Activated CD4-positive, alpha-beta T cell treated with anti-CD3 and anti-CD28 coated beads for 4 hours (primary cell): ENCODE measurements at places on chromosomes 12 and 14.

- DNase-seq: no peak
Measured at GRCh38 chr14:73782623-73783022, 68.4 kb upstream of the PNMA1 start.

DNA sequence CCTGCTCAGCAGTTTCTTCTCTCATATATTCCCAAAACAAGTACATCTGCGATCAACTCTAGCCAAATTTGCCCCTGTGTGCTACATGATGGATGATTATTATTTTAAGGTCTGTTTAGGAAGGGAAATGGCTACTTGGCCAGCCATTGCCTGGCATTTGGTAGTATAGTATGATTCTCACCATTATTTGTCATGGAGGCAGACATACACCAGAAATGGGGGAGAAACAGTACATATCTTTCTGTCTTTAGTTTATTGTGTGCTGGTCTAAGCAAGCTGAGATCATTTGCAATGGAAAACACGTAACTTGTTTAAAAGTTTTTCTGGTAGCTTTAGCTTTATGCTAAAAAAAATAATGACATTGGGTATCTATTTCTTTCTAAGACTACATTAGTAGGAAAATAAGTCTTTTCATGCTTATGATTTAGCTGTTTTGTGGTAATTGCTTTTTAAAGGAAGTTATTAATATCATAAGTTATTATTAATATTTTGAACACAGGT is 45.5 kb downstream of the EID3 start:
- no peak for DNase-seq

DNA sequence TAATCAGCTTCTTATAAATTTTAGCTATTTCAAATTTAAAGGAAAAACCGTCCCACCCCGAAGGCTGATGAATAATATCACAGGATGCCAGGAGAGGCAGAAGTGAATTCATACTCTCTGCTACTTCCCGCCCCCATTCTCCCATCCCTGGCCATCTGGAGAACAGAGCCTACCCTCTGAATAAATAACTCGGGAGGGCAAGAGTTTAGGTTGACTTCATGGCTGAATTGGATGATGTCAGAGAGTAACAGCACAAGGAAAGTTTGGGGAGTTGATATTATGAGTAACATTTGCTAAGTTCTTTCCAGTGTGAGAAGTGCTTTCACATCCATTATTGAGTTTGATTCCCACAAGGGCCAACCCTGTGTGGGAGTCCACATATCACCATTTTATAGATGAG is 241.6 kb downstream of the EGLN3 start:
- DNase-seq: no peak

DNA sequence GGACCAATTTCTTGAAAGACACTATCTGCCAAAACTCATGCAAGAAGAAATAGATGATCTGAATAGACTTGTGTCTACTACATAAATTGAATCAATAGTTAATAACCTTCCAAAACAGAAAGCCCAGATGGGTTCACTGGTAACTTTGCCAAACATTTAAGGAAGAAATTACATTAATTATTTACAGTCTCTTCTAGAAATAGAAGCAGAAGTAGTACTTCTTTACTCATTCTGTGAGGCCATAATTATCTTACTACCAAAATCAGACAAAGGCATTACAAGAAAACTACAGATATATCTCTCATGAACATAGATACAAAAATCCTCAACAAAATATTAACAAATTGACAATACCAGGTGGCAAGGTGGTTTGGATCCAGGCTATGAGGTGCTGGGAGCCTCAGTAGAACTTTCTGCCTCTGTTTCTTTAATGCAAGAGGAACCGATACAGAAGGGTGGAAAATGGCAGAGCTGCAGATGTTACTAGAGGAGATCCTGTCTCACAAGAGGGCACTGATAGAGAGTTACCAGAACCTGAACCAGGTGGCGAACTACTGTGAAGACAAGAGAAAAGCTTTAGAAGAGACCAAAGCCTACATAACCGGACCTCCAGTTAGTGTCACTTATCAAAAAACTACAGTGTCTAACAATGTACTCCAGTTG is 33.7 kb upstream of the KTN1 start:
- no peak for DNase-seq

DNA sequence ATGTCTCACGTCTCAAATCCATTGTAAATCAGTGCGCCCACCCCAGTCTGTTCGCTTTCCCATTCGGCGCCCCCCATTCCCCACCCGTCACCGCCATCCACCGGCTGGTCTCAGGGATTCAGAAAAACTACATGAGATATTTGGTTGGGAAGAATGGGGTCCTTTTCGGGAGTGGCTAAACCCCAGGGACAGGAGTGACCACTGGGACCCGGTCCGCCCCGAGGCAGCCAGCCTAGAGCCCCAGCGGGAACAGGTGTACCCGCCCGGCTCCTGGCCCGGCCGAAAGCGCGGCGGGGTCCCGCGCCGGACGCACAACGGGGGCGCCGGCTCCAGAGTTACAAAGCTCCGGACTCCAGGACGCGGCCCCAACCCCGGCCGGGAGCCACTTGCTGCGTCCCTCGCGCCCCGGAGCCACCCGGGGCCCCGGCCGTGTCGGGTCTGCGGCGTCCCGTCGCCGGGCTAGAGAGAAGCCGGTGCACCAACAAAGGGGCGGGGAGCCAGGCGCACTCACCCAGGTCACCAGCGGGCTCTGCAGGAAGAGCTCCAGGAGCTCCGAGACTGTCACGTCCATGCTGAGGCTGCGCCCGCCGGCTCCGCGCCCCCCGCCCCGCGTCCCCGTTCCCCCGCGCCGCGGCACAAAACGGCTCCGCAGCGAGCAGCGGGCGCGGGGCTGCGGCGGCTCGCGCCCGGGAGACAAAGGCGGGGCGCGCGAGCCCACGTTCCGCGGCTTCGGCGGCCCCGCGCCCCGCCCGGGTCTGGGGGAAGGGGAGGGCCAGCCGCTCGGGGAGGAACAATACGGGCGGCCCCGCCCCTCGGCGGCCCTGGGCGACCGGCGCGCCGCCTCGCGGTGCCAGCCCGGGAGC is at the start of gene CCDC88C:
Gene CCDC88C (minus strand): TSS at position 701 of the 863 bp plus-strand sequence. CDS start 130 bp downstream, at position 571.
- peak; percentile 76 for DNase-seq

- no peak for DNase-seq
Measured at GRCh38 chr12:92553389-92553788, 149.4 kb upstream of the PLEKHG7 start.
